ENCODE measurements at places on chromosomes 5 and 9. TPM values are rescaled to one million over a fixed set of nuclear protein-coding genes. Genes with fewer than 3 reads are reported as not detected.

DNA sequence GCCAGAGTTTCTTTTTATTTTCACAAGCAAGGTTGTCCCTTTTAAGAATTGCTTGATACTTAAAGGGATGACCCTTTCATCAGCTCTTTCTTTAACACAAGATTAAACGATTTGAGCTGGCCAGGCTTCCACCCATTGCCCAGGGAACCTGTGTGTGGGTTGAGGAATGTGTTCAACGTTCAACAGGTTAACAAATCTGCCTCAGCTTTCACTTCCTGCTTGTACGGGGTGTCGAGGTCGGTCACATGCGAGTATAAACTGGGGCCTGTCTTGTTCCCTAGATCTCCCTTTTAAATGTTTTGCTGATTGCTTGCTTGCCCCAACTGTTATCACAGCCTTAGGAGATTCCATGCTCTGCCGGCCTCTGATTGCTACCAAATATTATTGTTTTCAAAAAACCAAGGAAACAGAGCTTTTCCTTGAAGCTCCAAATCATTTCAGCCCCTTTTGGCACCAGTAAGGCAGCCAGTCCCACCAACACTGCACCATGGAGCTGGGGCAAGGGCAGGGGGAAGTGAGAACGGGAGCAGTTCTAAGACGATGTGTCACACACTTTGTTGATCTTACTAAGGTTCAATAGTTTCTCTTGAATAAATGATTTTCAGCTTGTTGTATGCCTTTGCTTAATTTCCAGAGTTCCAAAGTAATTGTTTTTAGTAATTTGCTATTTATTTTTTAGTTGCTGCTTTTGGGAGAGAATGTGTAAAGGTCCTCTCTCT lies 10.7 kb upstream of the CLK4 start:
- no peaks in the 10 kb centered on the region for H3K4me1 ChIP-seq
- H3K4me3 ChIP-seq: no peak overlapping the region
- no peaks in the 10 kb centered on the region for H3K27me3 ChIP-seq
- no peaks in the 10 kb centered on the region for H3K36me3 ChIP-seq
- H3K27ac ChIP-seq: no peak overlapping the region

GRCh38 chr5:41415242-41415641 lies 95.2 kb downstream of the PLCXD3 start:
- H3K27ac ChIP-seq: no peak overlapping the region
- no peaks in the 10 kb centered on the region for H3K4me1 ChIP-seq
- DNase-seq: no peak
- no peak overlapping the region for H3K4me3 ChIP-seq
- H3K36me3 ChIP-seq: no peaks in the 10 kb centered on the region

- no peak overlapping the region for H3K27ac ChIP-seq
- no peak for DNase-seq
- no peaks in the 10 kb centered on the region for H3K4me1 ChIP-seq
- H3K27me3 ChIP-seq: no peaks in the 10 kb centered on the region
These were observed 144.2 kb downstream of the PAX5 start for GRCh38 chr9:36889844-36890243.

DNA sequence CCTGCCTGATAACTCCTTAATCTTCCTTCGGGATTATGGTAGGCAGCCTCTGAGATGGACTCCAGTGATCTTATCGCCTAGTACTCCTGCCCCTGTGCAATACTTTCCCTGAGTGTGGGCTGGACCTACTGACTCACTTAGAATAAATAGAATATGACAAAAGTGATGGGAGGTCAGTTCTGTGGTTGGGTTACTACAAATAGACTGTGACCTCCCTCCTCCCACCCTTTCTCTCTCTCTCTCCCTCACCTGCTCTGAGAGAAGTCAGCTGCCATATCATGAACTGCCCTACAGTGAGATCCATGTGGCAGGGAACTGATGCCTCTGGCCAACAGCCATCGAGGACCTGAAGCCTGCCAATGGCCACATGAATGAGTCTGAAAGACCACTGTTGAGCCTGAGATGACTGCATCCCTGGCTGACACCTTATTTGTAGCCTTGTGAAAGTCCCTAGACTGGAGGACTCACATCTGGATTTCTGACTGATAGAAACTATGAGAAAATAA lies 31.7 kb downstream of the NRG2 start:
- no peaks in the 10 kb centered on the region for H3K36me3 ChIP-seq
- H3K4me1 ChIP-seq: no peaks in the 10 kb centered on the region
- DNase-seq: no peak
- no peak overlapping the region for H3K27ac ChIP-seq
- no peaks in the 10 kb centered on the region for H3K27me3 ChIP-seq
- H3K4me3 ChIP-seq: no peak overlapping the region

- H3K4me3 ChIP-seq: no peak overlapping the region
- DNase-seq: no peak
- no peaks in the 10 kb centered on the region for H3K27me3 ChIP-seq
- no peak overlapping the region for H3K27ac ChIP-seq
These were observed 115.2 kb upstream of the SLC27A6 start for GRCh38 chr5:128850049-128850448.

DNA sequence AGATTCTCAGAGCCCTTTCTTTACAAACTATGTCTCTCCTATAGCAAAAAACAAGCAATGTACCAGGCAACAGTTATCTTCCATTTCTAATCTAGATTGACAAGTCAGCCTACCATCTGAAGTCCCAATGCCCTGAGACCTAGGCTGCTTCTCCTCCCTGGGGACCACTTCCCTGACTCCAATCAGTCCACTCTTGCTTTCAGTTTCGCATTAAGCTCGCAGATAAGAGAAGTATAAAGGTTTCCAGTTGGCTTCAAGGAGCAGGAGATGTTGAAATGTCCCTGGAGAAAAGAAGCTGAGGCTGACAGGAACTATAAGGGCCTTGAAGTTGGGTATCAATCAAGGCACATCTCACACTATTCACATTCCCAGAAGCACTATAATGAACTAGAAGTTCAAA lies 32.3 kb downstream of the ERP44 start:
- no peak overlapping the region for H3K27ac ChIP-seq
- no peaks in the 10 kb centered on the region for H3K27me3 ChIP-seq
- H3K36me3 ChIP-seq: no peaks in the 10 kb centered on the region
- no peak for DNase-seq

DNA sequence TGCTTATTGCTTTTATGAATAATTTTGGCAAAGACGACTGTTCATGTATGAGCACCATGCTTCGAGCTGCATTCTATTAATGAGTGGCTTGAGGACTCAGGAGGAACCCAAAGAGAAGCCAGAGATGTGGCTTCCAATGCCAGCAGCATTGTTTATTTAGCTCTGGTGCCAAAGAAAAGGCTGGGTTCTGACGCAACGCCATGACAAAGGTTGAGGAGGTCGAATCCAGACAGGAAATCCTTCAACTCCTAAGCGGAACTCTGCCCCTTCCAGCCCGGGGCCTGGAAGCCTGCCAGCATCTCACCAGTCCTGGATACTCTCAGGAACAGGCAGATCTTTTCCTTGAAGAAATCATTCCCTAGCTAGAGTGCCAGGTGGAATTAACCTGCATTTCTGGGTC lies 104.4 kb downstream of the ARHGAP26 start:
- DNase-seq: peak; percentile 90
- H3K27ac ChIP-seq: peak overlapping the region; percentile 63

DNA sequence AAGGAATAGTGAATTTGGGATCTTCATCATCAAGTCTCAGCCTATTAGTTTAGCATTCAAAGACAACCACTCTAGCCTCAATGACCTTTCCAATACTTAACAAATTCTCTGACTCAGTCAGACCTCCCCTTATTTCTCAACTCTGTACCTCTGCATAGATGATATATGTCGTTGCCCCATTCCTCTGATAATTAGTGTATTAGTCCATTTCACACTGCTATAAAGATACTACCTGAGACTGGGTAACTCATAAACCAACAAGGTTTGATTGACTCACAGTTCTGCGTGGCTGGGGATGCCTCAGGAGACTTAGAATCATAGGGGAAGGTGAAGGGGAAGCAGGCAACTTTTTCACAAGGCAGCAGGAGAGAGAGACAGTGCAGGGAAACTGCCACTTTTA lies 8.9 kb downstream of the MRPL22 start:
- H3K27me3 ChIP-seq: no peaks in the 10 kb centered on the region
- DNase-seq: no peak
- no peak overlapping the region for H3K27ac ChIP-seq

- H3K4me1 ChIP-seq: peaks cover 6% of the 10 kb centered on the region
- peak; percentile 82 for DNase-seq
- peak overlapping the region; percentile 84 for H3K27ac ChIP-seq
These were observed 99.9 kb downstream of the GTF3C4 start for GRCh38 chr9:132769906-132770769.

- no peak overlapping the region for H3K4me3 ChIP-seq
- no peaks in the 10 kb centered on the region for H3K27me3 ChIP-seq
- H3K27ac ChIP-seq: no peak overlapping the region
- no peak for DNase-seq
- no peaks in the 10 kb centered on the region for H3K36me3 ChIP-seq
- H3K4me1 ChIP-seq: peaks cover 4% of the 10 kb centered on the region
These were observed 147.6 kb upstream of the SPRY4 start for GRCh38 chr5:142472306-142472951.

DNA sequence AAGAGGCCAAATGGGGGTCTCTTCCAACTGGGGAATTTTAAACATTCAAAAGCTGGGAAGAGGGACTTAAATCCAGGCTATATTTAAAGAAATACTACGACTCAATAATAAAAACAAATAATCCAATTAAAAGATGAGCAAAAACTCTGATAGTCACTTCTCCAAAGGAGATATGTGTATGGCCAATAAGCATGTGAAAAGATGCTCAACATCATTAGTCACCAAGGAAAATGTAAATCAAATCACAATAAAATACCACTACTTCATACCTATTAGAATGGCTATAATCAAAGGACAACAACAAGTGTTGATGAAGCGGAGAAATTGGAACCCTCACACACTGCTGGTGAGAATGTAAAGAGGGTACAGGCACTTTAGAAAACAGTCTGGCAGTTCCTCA lies 130.4 kb downstream of the CDK5RAP2 start:
- no peaks in the 10 kb centered on the region for H3K27me3 ChIP-seq
- no peak overlapping the region for H3K27ac ChIP-seq
- peaks cover 5% of the 10 kb centered on the region for H3K4me1 ChIP-seq
- H3K36me3 ChIP-seq: peaks cover 57% of the 10 kb centered on the region
- DNase-seq: no peak

Gene DOCK8
- total RNA-seq: 112 TPM

Gene SHC3
- 13.2 TPM for total RNA-seq

Gene HTR4
- total RNA-seq: not detected

Gene CMYA5
- total RNA-seq: 2.0 TPM

Gene SPATA31D4
- total RNA-seq: not detected

Gene SIT1
- 1.5 TPM for total RNA-seq

Gene SLC25A46
- total RNA-seq: 37.9 TPM
